Spinal cord (tissue), 10 donors: ENCODE measurements at places on chromosomes 5 and 9. TPM values are rescaled to one million over a fixed set of nuclear protein-coding genes. Genes with fewer than 3 reads are reported as not detected.

Gene IQGAP2
- 21.6 TPM for total RNA-seq

Gene ADAMTSL2
- 6.9 TPM for total RNA-seq

Gene TSSK1B
- 0.10 TPM for total RNA-seq

Gene ALDOB
- total RNA-seq, result 0.40 TPM

Gene NADK2
- 69.0 TPM for total RNA-seq

Gene OR2V2
- total RNA-seq, result not detected

Gene MBLAC2
- total RNA-seq, result 7.4 TPM

Gene PIP5KL1
- 2.7 TPM for total RNA-seq

Gene SLC6A7
- total RNA-seq, result 11.3 TPM

Gene CSF2
- total RNA-seq, result not detected

Gene FOXD4L5
- total RNA-seq, result 0.40 TPM

Gene DOLK
- 17.8 TPM for total RNA-seq

Gene TMEM215
- total RNA-seq, result 0.44 TPM

- DNase-seq, result no peak
Measured at GRCh38 chr5:1204693-1205242, 3.4 kb downstream of the SLC6A19 start.

DNA sequence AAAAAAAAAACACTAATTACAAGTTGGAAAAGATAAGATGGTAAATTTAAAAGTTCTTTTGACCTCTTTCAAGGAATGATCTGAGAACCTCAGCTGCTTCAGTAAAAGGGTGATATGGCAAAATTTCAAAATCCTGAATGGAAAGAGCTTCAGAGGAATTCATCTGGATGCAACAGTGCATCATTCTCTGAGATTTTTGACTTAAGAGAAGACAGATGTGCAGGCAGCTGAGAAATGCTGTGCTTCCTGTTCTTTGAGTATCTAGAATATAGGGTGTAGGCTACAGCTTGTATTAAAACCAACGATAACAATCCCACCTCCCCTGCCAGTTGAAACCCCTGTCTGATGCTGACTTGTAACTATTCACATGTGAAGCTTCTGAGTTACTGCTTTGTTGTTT, 6.2 kb downstream of the FRMPD1 start:
- DNase-seq, result no peak

DNA sequence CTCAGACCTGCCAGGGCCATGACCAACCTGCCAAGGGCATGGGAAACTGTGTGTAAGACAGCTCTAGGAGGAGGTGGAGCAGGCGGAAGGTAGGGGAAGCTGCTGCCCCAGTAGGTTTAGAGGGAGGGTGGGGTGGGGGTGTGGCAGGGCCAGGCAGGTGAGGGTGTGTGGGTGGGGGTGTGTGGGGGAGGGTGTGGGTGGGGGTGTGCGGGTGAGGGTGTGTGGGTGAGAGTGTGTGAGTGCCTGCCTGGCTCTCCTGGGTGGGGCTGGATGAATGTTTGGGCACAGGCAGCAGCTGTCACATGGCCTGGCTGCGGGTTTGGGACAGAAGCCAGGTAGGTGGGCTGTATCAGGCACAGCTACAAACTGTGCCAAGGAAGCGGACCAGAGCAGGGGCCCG, 8.8 kb upstream of the N4BP3 start:
- no peak for DNase-seq

GRCh38 chr5:1330847-1331831, 13.8 kb downstream of the CLPTM1L start:
- no peak for DNase-seq

GRCh38 chr9:8684978-8685708, 885.6 kb upstream of the DMAC1 start:
- DNase-seq, result no peak

DNA sequence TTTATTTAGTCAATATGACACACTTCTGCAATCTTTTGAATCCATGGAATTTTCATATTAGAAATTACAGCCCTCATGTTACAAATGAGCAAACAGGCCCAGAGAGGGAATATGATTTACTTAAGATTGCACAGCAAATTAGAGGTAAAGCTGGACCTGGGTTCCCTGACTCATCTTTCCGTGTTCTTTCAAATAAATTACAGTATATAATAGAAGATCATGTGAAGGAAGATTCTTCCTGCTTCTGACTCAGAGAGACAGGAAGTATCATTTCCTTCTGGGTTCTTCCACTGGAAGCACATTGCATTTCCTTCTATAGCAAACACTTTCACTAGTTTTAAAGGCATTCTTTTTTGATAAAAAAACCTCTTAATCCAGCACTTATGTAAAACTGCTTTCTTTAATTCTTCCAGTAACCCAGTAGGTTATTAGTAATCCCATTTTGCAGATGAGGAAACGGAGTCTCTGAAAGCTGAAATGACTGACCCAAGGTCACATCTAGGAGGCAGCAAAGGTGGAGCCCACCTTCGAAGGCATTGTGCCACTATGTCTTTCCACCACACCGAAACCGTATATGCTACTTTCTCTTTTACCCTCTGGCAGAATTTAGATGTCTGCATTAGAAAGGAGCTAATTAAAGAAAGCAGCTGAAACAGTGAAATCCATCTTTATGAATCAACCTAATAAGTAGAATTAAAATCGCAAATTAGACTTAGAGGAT, 566.7 kb upstream of the KLF4 start:
- DNase-seq, result no peak

DNA sequence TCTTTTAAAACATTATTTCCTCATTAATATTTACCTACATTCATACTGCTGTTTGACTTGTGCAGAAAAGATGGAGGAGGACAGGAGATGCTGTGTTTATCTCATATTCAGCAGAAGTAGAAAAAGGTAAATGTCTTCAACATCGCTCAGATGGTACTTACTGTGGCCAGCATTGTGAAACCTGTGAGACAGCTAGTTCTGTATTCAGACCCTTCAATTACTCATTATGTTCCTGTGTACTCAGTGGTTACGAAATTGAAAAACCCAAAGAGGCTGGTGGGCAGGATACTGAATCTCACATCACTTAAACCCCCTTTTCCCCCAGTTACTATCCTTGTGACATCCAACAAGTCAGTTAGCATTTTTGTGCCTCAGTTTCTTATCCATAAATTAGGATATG, 216.0 kb downstream of the KDM4C start:
- no peak for DNase-seq

- no peak for DNase-seq
Measured at GRCh38 chr5:6319116-6319515, 59.2 kb downstream of the MED10 start.

GRCh38 chr5:157912621-157913325, 53.8 kb upstream of the CLINT1 start:
- DNase-seq, result peak; percentile 38

DNA sequence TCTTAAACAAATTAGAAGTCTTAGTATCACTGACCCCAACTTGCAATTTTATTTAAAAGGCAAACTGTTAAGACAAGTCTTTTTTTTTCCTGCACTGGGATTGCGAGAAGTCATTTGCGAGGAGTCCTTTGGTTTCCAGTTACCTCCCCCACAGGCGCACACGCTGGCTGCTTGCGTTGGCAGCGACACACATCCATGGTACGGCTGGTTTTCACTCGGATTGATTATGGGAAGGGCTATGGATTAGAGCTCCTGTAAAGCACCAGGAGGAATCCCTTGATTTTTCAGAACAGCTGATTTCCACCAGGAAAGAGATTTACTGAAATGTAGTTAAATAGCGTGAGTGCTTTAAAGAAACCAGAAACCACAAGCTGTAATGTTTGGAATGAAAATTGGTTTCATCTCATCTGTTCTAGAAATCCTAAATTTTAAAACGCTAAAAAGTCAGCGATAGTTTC, 737 bp downstream of the SLC1A3 start:
- DNase-seq, result peak; percentile 88

- no peak for DNase-seq
Measured at GRCh38 chr5:133440467-133441115, 171.8 kb downstream of the FSTL4 start.

DNA sequence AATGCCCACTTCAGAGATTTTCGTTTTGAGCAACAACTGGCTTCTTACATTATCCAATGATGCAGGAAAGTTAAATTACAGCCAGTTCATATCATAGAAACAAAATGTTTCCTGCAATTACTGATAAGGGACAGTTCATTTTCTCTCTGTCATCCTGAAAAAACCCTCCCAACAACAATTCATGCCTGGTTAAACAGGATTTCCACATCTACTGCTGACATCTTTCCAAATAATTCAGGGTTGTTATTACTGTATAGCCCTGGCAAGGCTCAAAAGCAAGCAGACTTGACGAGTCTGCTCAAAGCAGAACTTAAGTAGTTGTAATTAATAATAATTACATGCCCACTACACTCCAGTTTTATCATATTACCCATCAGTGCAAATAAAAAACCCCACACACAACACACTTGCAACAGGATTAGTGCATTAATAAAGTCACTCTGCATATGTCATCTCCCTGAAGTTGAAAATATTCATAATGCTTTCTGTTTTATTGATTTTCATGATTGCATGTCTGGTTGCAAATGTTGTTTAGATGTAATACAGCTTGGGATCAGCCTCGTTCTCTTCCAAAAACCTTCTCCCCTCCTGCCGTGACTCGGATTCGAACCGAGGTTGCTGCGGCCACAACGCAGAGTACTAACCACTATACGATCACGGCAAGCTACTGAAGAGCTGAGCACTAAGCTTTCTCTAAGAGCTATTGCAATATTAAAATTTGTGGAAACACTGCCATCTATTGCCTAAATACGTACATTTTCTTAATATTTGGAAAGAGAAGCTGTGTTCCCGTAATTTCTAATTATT, 119.6 kb upstream of the NFIB start:
- DNase-seq, result no peak

DNA sequence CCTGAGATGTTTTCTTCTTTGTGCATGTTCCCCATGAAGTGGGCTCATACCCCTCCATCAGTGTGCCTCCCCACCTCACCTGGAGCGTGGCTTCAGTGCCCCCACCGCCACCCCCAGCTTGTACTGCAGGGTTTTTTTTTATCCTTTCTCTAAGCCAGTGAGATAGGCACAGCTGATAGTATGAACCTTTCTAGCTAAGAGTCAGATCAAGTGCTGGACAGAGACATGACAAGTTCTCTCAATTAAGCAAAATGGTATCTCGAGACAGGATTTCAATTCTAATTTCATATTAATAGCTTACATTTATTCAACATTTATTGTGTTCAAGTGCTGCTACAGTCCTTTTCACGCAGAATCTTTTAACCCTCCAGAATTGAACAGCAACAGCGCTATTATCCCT, 55.7 kb downstream of the NDFIP1 start:
- DNase-seq, result no peak

DNA sequence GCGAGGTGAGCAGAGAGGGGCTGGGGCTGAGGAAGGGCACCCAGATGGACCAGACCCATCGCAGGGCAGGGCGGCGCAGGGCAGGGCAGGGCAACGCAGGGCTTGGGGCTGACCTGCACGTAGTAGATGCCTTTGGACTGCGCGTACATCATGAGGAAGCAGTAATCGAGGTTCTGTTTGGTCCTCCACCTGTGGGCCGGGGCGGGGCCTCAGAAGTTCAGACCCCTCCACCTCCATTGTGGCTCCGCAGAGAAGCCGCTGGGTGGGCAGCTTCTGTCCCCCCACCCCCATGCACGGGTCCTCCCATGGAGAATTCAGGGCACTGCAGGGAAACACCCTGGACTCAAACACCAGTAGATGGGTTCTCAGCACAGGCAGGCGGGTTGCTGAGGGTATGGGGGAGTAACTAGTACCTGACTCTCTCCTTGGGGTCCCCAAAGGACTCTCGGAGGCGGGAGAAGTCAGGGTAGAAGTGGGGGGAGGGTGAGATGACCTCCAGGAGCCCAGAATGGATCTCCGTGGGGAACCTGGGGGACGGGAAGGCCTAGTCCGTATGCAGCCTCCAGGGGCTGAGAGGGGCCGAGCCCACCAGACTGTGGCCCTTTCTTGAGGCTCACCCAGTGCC, 6.4 kb downstream of the LTC4S start:
- DNase-seq, result no peak

- DNase-seq, result peak; percentile 75
Measured at GRCh38 chr5:140800816-140801493, at the start of gene PCDHA3. Gene PCDHA3, plus strand, starts transcription at chr5:140801057.

DNA sequence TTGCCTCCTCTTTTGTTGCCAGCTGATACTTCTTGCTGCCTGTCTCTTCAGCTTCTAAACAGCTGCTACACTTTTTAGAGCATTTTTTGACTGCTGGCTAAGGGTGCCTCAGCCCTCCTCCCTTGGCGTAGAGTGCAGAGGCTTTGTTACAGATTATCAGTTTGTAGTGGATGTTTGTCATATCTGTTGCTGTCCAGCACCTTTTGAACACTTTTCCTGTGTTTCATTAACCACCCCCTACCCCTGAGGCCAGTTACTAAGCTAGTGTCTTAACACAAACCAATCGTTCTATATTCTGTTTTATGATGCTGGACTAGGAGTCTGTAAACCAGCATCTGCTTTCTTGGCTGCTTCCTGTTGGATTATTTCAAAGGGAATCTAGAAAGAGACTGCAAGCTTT, 441.5 kb downstream of the DNAH5 start:
- no peak for DNase-seq

- DNase-seq, result no peak
Measured at GRCh38 chr9:71191708-71192107, 70.3 kb upstream of the TRPM3 start.

DNA sequence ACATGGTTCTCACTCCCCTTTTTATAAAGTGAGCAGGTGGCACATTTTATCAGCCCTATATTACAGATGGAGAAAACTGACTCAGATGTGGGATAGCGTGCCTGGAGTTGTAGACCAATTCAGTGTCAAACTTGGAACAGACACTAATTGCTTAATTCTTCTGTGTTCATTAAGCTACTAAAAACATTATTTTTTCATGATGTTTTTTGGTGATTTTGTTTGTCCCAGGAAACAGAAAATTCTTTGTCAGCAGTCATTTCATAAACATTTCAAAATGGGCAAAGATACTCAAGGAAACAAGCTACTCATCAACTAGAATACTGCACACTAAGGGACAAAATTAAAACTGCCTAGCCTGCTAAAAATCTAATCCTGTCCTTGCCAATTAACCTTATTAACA, 2.2 kb downstream of the ABHD17B start:
- DNase-seq, result no peak

DNA sequence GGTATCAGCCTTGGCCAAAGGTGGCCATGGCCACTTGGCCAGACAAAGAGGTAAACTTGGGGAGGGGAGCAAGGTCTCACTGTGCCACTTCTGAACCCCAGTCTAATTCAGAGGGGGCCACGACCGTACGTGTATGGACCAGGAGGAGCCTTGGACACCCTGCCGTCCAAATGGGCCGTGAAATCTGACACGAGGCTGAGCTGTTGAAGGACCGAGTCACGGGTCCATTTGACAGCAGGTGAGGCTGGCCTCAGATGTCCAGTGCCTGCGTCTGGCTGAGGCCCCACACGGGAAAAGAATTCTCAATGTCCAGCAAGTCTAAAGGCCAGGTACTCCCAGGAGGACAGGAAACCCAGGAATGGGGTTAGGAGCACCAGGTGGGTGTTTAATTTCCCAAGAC, 17.7 kb downstream of the CMBL start:
- DNase-seq, result no peak

- DNase-seq, result no peak
Measured at GRCh38 chr9:71383308-71383940, 262.0 kb upstream of the TRPM3 start.

- DNase-seq, result no peak
Measured at GRCh38 chr9:114276908-114277821, 45.7 kb upstream of the ORM1 start.

- DNase-seq, result no peak
Measured at GRCh38 chr5:68271124-68271523, 55.6 kb downstream of the PIK3R1 start.
